Upper lobe of left lung (tissue), 6 donors: ENCODE measurements at places on chromosomes 3 and 15. TPM values are rescaled to one million over a fixed set of nuclear protein-coding genes. Genes with fewer than 3 reads are reported as not detected.

The CASR gene
- not detected for total RNA-seq

The GOLGA8O gene
- 2.7 TPM for total RNA-seq

The HRG gene
- not detected for total RNA-seq

The A4GNT gene
- total RNA-seq, result not detected

The SAMD7 gene
- total RNA-seq, result not detected

The AHSG gene
- total RNA-seq, result 1.5 TPM

The FURIN gene
- 59.0 TPM for total RNA-seq

The PTPN23 gene
- 60.8 TPM for total RNA-seq

The SYNPR gene
- total RNA-seq, result not detected

GRCh38 chr3:31704591-31705179 lies 172.0 kb downstream of the STT3B start:
- no peak overlapping the region for H3K4me3 ChIP-seq
- no peaks in the 10 kb centered on the region for H3K27me3 ChIP-seq
- H3K36me3 ChIP-seq, result peaks cover 3% of the 10 kb centered on the region
- DNase-seq, result peak; percentile 25

DNA sequence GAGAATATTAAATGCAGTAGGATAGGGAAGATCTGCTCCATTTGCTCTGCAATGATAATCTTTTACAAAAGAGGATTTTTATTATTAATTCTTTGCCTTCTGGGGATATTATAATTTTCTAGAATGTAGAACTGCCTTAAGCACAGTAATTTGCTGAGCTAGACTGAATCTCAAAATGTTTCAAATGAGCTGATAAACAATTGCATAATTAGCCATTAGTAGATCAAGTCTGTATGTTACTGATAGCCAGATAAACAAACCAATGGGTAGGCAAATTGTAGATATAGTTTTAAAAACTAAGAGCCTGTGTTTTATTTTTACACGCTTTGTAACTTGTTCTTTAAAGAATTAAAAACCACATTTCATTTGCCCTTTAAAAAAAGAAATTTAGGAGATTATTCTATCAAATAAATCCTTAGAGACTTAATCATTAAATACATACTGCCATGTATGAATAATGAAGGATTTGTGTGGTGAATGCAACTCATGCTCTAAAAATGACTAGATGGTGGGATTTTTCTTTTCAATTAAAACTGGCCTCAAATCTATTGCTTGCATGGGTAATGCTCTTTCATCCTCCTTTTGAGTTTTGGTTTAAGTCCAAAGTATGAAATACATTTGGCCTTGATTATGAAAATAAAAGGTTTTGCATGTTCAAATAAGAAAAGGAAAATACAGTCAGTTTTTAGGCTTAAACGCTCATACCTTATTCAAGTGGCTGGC lies 32.6 kb upstream of the NANOGP8 start:
- no peaks in the 10 kb centered on the region for H3K27me3 ChIP-seq
- no peak overlapping the region for H3K27ac ChIP-seq
- DNase-seq, result no peak
- H3K4me3 ChIP-seq, result no peak overlapping the region

DNA sequence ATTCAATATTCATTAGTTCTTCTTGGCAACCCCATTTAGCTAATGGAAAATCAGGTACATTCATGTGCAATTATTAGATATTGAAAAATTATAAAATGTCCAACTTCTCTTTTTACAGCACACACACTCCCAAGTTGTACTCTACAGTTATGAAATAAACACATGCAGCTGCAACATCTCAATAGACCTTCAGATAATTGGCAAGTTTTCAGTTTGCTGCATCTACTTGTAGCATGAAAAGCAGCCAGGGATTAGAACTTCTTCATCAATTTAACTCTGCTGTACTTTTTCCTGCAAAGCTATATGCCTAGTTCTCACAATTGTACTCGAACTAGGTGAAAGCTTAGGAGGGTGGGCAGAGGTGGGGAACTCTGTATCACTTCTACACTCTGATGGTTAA lies 46.6 kb upstream of the FHIT start:
- no peak overlapping the region for H3K27ac ChIP-seq
- H3K4me1 ChIP-seq, result no peaks in the 10 kb centered on the region
- no peaks in the 10 kb centered on the region for H3K36me3 ChIP-seq
- no peaks in the 10 kb centered on the region for H3K27me3 ChIP-seq

GRCh38 chr3:38990621-38991020 lies 61.1 kb downstream of the SCN11A start:
- DNase-seq, result no peak
- no peaks in the 10 kb centered on the region for H3K36me3 ChIP-seq
- no peak overlapping the region for H3K4me3 ChIP-seq
- no peaks in the 10 kb centered on the region for H3K4me1 ChIP-seq
- no peak overlapping the region for H3K27ac ChIP-seq
- H3K27me3 ChIP-seq, result no peaks in the 10 kb centered on the region

DNA sequence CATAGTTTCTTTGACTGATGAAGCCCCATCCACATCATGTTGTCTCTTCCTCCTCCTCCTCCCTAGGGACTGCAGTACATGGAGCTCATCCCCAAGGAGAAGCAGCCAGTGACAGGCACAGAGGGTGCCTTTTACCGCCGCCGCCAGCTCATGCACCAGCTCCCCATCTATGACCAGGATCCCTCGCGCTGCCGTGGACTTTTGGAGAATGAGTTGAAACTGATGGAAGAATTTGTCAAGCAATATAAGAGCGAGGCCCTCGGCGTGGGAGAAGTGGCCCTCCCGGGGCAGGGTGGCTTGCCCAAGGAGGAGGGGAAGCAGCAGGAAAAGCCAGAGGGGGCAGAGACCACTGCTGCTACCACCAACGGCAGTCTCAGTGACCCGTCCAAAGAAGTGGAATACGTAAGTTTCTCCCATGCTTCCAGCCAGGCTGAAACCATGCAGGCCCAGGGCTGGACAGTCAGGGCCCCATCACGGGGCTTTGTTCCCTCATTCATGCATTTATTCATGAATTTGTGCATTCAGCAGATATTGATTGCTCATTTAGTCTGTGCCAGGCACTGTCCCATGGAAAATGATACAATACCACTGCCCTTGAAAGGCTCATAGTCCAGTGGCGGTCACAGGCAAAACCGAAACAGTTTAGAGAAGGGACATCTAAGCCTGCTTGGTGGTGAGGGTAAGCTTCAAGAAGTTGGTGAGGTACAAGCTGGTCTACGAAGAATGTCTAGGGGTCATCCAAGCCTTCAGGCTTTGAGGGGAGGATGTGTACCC lies 47.1 kb downstream of the LMCD1 start:
- DNase-seq, result no peak
- H3K36me3 ChIP-seq, result peaks cover 3% of the 10 kb centered on the region
- no peaks in the 10 kb centered on the region for H3K4me1 ChIP-seq
- no peak overlapping the region for H3K27ac ChIP-seq

DNA sequence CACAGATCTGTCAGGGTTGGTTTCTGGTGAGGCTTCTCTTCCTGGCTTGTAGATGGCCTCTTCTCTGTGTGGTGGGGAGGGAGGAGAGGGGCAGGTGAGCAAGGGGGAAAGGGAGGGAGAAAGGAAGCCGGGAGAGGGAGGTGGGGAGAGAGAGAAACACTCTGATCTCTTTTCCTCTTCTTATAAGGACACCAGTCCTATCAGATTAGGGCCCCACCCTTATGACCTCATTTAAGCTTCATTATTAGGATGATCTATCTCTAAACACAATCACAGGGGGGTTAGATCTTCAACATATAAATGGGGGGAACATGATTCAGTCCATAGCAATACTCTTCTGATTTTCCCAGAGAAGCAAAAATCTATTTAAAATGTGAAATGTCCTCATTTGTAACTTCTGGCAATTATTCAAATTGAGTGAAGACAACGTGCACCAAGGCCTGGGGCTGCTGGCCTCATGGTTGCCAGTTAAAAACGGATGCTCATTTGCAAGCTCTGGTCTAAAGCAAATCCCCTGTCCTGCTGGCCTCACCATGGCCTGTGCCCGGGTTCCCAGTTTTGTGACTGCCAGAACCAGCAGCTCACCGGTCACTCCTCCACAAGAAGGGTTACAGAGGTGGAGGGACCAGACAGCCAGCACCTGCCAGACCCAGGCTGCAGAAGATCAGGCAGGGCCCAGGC lies 8.3 kb downstream of the POMGNT2 start:
- no peak overlapping the region for H3K27ac ChIP-seq
- no peaks in the 10 kb centered on the region for H3K27me3 ChIP-seq
- no peak for DNase-seq
- H3K36me3 ChIP-seq, result no peaks in the 10 kb centered on the region
- no peaks in the 10 kb centered on the region for H3K4me1 ChIP-seq

- no peaks in the 10 kb centered on the region for H3K4me1 ChIP-seq
- H3K27ac ChIP-seq, result no peak overlapping the region
- H3K36me3 ChIP-seq, result no peaks in the 10 kb centered on the region
- no peak for DNase-seq
- no peaks in the 10 kb centered on the region for H3K27me3 ChIP-seq
These were observed 34.3 kb upstream of the PARP14 start for GRCh38 chr3:122646146-122646988.

DNA sequence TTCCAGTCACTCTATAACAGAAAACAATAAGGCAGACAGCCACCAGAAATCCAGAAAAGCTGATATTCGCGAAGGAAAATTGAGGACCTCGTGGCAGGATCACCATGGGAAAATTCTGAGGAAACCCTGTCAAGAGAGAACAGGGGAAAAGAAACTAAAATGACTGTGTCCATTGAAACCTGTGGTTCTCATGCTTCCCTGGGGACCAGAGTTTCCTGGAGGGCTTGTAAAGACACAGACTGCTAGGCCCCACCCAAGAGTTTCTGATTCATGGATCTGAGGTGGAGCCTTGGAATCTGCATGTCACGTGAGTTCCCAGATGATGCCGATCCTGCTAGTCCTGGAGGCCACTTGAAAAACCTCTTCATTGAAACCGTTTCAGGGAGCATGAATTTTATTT lies 420.5 kb downstream of the EPHB1 start:
- H3K4me3 ChIP-seq, result no peak overlapping the region
- no peak overlapping the region for H3K27ac ChIP-seq
- no peak for DNase-seq
- no peaks in the 10 kb centered on the region for H3K36me3 ChIP-seq
- no peaks in the 10 kb centered on the region for H3K27me3 ChIP-seq

DNA sequence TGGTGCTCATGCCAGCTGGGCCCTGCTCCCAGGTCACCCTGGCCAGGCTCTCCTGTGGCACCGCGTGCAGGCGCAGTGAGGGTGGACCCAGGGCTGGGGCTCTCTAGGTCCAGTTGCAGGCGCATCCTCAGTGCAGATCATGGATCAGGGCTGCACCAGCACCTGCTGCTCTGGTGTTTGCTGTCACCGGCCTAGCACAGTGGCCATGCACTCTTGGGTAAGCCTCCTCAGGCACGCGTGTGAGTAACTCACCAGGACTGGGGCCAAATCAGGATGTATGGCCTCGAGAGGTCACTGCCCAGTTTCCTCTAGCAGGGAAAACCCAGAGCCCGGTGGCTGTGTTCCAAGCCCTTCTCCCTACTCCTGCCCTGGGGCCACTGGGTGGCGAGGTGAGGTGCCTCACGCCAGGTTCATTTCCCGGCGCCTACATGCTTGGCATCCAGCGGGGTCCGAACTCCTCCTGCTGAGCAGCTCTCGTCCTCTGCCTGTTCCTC lies 45.5 kb upstream of the SLC41A3 start:
- peak; percentile 64 for DNase-seq
- no peaks in the 10 kb centered on the region for H3K27me3 ChIP-seq
- H3K4me3 ChIP-seq, result no peak overlapping the region
- no peak overlapping the region for H3K27ac ChIP-seq
- H3K36me3 ChIP-seq, result no peaks in the 10 kb centered on the region
